ENCODE measurements at places on chromosomes 11 and 22. TPM values are rescaled to one million over a fixed set of nuclear protein-coding genes. Genes with fewer than 3 reads are reported as not detected.

DDIAS gene
- 3.8 TPM for total RNA-seq

DNA sequence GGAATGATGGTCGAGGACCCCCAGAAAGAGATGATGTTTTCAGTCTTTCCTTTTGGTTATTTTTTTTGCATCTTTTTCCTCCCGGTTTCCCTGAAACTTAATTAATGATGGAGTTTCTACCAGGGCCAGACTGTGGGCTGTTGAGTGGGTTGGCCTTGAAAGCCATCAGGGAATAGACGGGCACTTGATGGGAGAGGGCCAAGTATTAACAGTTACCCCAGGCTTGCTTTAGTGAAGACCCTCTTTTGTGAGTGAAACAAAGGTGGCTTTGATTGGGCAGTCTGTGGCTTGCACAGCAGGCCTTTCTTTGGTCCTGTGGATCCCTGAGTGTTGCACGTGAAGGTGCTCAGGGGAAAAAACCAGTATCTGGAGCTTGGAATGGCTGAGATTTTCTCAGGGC, 56.9 kb downstream of the AMOTL1 start:
- no peak for DNase-seq

- peak; percentile 87 for DNase-seq
These were observed 12.9 kb downstream of the NAV2 start for GRCh38 chr11:19725379-19726079.

- no peak for DNase-seq
These were observed 9.3 kb downstream of the UPK3A start for GRCh38 chr22:45294030-45294429.

DNA sequence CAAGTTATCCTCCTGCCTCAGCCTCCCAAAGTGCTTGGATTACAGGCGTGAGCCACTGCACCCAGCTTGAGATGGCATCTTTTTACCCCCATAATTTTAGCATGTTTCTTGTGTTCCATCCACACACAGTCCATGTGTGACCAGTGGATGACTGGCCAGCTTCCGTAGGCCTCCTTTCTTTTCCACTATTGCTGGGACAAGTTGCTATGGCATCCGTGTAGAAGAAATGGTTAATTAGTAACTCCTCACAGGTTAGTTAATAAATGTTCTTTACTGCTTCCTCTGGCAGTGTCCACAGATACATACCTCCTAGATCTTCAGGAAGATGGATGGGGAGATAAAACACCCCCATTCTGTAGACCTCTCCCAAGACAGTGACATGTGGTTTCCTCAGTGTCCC, 154.3 kb upstream of the RASSF10 start:
- no peak for DNase-seq

GRCh38 chr22:18067548-18068341, 10.0 kb upstream of the PEX26 start:
- DNase-seq = peak; percentile 47

GRCh38 chr11:19258641-19259230, 18.0 kb upstream of the E2F8 start:
- no peak for DNase-seq

DNA sequence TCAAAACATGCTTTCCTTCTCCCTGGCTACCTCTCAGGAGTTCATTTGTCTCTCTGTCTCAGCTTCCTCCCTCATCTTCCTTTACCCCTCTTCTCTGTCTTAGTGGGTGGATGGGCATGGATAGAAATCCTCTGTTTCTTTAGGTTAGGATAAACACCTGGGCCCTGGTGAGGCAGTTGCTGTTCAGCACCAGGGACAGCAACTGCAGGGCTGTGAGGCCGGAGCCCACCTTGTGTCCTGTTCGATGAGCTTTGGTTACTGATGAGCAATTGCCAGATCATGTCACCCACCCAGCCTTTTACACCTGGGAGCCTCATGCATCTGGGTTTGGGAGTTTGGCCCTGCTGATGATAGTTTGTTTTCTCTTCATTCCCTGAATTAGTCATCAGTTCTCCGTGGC, 6.1 kb upstream of the CRYBB3 start:
- peak; percentile 33 for DNase-seq

DNA sequence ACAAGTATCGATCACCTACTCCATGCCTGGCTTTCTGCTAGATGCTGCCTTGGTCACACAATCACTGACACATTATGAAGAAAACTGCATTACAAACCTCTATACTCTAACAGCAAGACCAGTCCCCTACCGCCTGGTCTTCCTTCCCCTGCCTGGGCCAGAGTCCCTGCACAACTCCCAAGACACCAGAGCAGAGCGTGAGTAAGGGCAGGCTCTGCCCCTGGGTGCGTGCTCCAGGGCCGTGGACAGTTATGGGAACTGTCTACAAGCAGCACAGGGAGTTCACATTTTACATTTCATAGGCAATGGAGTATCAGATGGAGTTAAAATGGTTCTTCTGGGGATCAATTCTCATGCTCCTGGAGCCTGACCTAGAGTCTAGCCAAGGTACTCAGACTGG, 6.5 kb downstream of the FZD4 start:
- DNase-seq = no peak

DNA sequence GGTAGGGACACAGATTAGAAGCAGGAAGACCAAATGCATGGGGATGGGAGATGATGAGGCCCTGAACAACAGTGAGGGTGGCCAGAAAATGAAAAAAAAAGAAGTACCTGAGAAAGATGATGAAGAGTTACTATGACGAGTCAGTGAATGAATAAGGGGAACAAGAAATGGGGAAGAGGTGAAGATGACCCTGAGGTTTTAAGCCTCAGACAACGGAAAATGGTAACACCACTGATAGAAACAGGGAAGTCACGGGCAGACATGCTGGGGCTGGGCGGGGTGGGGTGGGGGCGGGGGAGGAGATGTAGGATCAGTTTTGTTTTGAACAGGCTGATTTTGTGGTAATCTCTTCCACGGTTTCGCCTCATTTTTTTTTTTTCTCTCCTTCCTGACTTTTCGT, 205.1 kb upstream of the CADM1 start:
- DNase-seq = no peak

- no peak for DNase-seq
These were observed 420.0 kb downstream of the MN1 start for GRCh38 chr22:27381552-27381951.

- no peak for DNase-seq
These were observed 28.2 kb upstream of the RAB1B start for GRCh38 chr11:66239998-66240780.
